ENCODE measurements at places on chromosomes 5 and 9.

- DNase-seq: no peak
Measured at GRCh38 chr9:79687131-79687447, 115.3 kb downstream of the TLE4 start.

DNA sequence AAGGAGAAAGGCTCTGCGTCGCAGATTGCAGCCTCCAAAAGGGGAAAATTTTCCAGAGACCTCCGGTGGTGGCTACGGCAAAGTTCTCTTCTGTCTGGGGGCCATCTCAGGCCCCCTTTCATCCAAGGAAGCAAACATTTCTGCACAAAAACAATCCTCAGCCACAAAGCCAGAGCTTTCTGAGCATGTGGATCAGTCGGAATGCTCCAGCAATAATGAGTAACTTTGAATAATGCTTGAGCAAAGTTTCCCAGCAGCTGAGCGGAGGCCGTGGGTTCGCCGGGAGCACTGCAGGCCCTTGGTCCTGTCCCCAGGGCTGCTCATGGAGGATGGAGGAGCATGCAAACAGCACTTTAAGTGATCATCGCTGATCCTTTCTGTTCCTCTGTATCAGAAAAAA is 60.2 kb upstream of the UNC5A start:
- DNase-seq: no peak

DNA sequence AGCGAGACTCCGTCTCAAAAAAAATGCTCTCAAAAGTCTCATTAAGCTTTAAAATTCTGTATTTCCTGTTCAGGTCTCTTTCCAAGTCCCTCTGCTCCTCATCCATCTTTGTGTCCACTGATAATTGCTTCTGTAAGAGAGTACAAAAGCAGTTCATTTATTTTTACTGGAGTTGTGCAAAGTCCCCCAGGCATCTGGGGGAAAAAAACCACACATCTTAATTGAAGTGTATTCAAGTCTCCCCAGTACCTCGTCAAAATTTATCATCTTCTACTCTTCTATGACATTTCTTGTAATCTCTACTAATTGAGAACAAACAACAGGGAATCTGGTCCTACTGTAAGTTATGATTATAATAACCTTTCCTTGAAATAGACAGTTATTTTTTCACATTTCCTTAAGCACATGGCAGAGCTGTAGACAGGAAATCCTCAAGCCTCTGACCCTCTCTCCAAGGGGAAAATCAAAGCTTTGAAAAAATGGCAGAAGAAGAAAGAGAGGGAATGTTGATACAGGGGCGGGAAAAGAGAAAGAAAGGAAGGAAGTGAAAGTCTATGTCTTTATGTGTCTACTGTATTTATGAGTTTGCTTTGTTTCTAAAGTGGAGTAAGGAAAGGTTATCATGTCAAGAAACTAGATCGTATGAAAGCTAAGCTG is 51.5 kb downstream of the RAI14 start:
- DNase-seq: peak; percentile 54

DNA sequence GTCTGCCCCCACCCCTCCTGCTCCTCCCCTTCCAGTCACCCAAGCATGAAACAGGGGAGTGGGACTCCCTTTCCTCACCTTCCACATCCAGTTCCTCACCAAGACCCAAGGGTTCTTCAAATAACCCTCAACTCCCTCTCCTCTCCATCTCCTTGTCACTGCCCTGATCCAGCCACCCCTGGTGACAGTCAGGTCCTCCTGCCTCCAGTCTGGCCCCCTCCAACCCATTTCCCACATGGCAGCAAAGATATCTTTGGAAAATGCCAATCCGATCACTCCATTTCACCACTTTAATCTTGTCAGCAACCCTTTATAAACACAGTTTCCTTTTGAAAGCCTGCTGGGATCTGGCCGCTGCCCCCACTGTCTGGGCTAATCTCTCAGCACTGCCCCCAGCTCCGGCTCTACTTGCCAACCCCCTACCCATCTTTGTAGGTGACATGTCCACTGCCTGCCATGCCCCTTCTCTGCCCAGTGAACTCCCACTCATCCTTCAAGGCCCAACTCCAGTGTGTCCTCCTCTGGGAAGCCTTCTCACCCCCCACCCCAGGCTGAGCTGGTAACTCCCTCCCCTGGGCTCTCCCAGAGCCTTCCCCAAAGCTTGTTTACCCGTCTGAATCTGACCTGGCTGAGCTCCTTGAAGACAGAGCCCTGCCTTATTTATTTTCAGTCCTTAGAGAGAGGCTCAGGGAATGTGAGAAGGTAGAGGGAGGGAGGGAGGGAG is 781 bp upstream of the MYOZ3 start:
- DNase-seq: no peak

DNA sequence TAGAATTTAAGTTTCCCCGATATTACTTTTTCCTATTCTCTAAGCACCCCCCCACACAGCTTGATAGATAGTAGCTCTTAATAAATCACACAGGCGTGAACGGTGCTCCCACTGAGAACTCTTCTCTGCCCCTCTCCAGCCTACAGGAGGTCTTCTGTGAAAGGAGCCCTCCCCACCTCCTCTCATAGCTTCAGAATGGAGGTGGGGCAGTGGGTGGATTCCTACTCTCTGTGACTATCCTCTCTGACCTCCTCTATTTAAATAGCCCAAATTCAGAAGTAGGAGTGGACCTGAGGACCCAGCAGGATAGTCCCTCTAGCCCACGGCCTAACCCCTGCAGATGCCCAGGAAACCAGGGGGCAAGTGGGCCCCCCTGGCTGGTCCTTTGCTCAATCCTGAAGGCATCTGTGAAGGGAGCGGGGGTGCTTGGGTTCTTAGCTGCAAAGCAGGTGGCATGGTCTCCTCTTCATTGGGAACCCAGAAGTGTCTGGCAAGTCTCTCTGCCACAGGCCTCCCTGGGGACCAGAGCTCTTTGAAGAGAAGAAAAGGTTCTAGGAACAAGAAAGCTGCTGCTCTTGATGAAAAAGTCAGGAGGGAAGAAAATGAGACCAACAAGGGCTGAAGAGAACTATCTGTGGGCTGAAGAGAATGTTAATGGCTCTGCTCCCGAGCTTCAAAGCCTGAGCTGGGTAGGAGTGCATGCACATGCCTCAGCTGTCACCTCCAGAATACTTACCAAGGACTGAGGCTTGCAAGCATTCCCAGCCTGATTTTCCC is 21.1 kb upstream of the HSPA9 start:
- no peak for DNase-seq

- no peak for DNase-seq
Measured at GRCh38 chr9:100303747-100304146, 49.0 kb downstream of the TEX10 start.

DNA sequence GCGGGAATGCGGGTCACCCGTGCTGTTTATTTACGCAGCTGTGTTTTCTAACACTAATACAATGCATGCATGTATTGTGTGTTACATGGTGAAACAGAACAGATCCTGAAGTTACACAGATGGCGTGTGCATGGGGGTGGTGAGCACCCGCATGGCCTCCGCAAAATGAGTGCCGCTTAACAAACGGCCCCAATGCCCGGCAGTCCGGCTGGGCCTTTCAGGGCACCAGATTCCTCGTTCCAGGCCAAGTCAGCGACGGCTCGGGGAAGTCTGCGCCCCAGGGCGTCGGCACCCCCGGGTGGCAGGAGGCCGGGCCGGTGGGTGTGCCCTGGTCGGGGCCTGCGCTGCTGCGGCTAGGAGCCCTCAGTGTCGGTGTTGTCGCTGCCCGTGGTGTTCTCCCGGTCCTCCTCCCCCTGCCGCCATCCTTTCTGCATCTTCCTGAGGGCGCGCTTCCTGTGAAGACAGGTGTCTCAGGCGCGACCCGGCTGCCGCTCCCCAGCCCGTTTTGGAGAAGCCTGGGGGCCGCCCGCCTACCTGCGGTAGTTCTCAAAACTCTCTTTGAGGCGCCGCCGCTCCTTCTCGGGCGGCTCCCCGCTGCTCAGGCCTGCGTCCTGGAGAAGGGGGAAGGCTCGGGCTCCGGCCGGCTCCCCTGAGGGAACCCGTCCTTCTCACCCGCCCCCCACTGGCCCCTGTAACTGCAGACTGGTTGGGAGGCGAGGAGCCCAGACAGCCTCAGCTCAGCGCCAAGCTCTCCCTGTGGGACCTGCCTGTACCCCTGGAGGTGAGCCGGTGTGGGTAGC is 605 bp upstream of the DNLZ start:
- DNase-seq: no peak

DNA sequence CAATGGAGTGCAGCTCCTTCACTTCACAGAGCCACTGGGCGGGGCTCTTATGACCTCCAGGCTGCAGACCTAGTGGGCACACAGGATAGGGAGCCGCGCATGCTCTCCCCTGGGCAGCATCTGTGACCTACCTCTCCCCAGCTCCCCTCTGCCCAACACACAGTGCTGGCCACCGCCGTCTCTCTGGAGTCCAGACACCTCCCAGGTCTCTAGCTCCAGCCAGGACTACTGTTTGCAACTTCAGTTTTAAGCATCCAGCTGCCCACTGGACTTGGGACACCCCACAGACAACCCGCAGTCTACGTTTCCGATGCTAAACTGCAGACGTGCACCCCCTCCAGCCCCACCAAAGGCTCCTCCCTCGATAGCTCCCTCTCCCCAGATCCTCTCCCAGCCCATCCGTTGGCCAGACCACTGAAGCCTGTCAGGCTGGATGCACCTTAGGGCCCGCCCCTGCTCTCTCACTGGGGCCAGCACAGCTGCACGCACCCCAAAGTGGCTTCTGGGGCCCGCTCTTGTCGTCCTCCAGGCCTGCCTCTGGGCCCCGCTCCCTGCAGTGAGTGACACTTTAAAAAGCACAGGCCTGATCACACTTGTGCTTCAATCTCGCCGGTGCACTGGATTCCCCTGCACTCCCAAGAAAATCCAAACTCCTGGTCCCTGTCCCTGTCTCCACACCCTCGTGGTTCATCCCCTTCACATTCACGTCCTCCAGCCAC is 11.3 kb downstream of the FLT4 start:
- DNase-seq: no peak

- no peak for DNase-seq
Measured at GRCh38 chr5:124623265-124623664, 123.2 kb downstream of the ZNF608 start.

GRCh38 chr9:114016101-114016500 is 62.0 kb downstream of the AMBP start:
- DNase-seq: no peak

- no peak for DNase-seq
Measured at GRCh38 chr5:41793141-41793770, 77.0 kb downstream of the OXCT1 start.

- no peak for DNase-seq
Measured at GRCh38 chr5:176637556-176637955, 7.1 kb downstream of the EIF4E1B start.

- DNase-seq: peak; percentile 59
Measured at GRCh38 chr9:12785260-12785770, 10.5 kb downstream of the LURAP1L start.

GRCh38 chr9:106025453-106025852 is 331.1 kb downstream of the TMEM38B start:
- no peak for DNase-seq

- no peak for DNase-seq
Measured at GRCh38 chr5:158502686-158503085, 597.0 kb downstream of the EBF1 start.

DNA sequence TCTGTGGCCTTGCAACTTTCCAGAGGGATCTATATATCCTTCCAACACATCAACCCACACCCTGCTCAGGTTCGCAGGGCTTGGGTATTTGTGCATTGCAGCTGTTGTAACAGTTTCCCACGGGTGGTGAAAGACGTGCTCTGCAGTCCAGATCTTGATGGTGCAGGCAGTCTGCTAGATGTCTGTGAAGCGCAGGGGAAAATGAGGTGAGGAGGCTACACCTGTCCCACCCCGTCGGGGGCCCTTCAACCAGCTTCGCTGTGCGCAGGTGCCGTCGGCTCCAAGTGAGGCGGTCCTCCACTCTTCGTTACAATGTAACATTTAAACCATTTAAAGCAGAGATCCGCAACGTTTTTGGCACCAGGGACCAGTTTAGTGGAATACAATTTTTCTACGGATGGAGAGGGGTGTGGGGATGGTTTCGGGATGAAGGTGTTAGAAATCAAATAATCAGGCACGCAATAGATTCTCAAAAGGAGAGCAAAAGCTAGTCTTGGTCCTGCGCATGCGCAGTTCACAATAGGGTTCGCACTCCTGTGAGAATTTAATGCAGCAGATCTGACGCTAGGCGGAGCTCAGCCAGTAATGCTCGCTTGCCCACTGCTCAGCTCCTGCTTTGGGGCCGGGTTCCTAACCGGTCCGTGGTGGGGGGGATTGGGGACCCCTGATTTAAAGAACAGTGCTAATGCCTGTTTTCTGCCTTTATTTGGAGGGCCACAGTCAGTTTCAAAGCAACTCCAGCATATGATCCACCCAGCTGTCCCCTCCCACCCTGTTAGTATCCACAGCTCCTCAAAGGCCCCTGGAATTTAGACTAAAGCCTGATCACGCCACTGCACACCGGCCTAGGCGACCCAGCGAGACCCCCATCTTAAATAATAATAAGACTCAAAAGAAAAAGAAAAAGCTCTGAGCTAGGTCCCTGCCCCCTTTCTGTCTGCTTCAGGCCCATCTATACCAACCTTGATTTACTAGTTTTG is 97.1 kb upstream of the SELENOP start:
- peak; percentile 89 for DNase-seq

GRCh38 chr5:145407300-145408047 is 427.7 kb downstream of the PRELID2 start:
- DNase-seq: no peak

GRCh38 chr5:154117050-154117449 is 73.5 kb upstream of the GALNT10 start:
- no peak for DNase-seq

- peak; percentile 66 for DNase-seq
Measured at GRCh38 chr9:24071716-24072115, 245.7 kb upstream of the ELAVL2 start.

DNA sequence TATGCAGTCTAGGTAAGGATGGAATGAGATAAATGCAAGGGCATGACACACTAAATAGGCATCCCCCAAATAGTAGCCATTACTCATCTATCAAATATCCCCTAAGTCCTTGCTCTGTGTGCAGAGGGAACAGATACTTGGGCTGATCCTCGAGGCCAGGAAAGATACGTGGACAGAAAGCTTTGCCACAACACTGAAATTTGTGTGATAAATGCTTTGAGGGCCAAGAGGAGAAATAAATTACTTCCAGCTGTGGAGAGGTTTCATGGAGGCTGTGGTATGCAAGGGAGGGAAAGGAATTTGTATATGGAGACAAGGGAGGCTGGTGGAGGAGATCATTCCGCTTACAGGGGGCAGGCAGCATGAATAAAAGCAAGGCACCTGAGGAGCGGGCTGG is 18.5 kb downstream of the ATOX1 start:
- DNase-seq: peak; percentile 99

DNA sequence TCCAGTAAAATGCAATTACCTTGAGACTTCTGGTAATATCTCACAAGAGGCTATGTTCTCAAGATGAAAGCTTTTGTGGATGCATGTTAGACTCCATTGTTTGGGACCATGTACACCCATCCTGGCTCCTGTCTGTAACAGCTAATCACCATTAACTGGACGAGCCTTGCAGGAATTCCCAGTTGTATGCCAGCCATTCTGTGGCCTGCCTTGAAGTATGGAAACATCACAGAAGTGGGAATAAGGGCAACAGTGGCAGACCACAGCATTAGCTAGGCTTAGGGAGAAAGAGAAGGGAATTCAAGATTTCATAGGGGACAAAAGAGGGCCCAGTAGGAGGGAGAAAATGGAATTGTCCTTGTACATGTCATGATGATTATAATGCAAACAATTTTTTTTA is 79.0 kb downstream of the RORB start:
- DNase-seq: no peak

Measured in A172 (cell line).